Inflammatory macrophage (primary cell): ENCODE measurements at places on chromosomes 7 and 10.

DNA sequence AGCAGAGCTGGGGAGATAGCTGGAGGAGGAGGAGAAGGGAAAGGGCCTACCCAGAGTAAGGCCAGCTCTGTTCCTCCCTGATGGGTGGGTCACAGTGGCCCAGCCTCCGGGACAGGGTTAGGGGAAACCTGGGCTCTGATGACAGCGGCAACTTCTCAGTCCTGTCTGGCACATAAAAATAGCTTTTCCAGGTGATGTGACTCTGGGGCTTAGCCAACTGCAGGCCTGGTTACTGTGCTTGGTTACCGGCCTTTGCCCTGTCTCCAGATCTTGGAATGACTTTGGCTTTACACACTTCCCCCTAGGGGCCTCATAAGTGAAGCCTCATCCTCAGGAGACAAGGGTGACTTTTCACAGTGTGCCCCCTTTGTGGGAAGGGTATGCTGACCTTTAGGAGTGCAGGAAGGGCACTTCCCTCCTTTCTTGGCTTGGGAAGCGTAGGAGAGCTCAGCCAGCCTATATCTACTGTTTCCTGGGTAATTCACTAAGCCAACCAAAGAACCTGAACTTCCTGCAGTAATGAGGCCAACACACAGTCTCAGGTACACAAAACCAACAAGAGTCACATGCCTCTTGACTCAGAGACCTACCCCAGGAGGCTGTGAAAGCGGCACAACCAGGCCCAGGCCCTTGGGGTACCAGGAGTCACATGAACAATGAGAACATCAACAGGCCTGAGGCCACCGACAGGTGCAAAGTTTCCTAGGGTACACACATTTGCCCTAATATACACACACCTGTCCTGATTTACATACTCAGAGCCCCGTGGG, 11.7 kb upstream of the HILPDA start:
- DNase-seq: no peak

DNA sequence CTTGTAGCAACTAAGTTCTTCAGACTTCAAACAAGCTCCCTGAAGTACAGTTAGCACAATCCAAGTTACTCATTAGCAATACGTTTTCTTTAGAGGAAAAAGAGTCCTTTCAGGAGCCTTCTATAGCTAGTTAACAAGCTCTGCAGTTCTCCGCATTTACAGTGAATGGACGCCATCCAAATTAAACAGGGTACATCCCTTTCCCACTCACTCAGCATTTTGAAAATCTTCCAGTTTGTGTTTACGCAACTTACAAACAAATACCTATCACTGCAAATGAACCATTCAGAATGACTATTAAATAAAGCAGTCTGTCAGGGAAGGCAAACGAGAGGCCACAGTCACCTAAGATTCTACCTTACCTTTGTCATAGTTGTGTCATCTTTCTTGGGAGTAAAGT, 84.5 kb downstream of the RNF32 start:
- DNase-seq: no peak

DNA sequence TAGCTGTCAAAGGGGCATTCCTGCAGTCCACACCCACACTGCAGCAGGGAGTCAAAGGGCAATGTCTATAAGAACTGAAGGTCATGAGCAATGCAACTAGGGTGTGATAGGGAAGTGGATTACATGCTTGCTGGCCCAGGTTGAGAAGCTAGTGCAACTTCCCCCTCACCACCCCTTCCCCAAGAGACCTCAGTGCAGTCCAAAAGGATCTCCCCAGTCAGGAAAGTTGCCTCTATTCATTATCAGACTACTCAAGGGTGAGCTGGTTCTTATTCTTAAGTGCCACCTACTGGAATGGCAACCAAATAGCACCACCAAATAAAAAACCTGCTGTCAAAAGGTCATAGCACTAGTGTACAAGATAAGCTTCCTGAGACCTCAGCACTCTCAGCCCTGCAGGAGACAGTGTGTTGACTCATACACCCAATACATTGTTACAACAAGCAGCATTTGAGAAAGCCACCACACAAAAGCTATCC, 28.2 kb downstream of the MTERF1 start:
- peak; percentile 54 for DNase-seq

GRCh38 chr7:92669616-92670165, 79.5 kb upstream of the FAM133B start:
- no peak for DNase-seq

- DNase-seq: no peak
Observed at GRCh38 chr10:132303361-132304115, 4.2 kb downstream of the STK32C start.

- no peak for DNase-seq
Observed at GRCh38 chr7:47153576-47153975, 428.3 kb downstream of the TNS3 start.

GRCh38 chr10:114474989-114475388, 70.7 kb upstream of the AFAP1L2 start:
- no peak for DNase-seq

DNA sequence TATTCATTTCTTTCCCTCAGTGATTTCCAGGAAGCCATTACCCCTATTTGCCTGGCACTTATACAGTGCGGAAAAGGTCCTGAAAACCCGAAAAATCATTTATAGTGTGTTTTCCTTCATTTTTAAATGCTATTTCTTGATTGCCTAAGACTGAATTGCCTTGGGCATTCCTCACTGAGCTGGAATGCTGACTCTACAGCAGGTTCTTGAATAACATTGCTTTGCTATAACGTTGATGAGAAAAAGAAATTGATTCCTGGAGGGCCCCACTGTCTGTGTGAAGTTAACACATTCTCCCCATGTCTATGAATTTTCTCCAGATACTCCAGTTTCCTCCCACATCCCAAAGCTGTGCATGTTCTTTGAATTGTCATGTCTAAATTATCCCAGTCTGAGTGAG, 308.5 kb downstream of the EXOC4 start:
- DNase-seq: no peak

DNA sequence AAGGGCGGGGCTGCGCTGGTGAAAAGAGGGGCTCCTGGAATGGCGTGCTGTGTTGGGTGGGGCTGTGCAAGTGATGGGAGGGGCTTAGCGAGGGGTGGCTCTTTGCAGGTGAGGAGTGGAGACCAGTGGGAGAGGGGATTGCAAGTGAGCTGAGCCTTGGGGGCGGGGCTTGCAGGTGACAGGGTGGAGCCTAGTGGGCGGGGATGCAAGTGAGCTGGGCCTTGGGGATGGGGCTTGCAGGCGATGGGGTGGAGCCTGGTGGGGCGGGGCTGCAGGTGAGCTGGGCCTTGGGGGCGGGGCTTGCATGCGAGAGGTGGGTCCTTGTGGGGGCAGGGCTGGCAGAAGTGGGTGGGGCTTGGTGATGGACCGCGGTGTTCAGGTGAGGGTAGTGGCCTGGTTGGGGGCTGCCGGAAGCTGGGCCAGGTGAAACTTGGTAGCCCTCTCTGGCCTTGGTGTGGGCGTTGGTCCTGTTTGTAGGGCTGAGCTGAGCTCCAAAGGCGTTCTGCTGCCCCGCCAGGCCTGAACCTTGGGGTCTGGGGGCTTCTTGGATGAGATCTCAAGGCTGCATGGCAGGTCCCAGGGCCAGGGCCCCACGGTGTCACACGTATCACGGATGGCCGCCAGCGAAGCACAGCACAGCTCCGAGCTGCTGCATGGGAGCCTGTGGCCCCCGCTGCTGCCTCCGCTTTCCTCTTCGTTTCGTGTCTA, 743 bp upstream of the PITRM1 start:
- DNase-seq: no peak

DNA sequence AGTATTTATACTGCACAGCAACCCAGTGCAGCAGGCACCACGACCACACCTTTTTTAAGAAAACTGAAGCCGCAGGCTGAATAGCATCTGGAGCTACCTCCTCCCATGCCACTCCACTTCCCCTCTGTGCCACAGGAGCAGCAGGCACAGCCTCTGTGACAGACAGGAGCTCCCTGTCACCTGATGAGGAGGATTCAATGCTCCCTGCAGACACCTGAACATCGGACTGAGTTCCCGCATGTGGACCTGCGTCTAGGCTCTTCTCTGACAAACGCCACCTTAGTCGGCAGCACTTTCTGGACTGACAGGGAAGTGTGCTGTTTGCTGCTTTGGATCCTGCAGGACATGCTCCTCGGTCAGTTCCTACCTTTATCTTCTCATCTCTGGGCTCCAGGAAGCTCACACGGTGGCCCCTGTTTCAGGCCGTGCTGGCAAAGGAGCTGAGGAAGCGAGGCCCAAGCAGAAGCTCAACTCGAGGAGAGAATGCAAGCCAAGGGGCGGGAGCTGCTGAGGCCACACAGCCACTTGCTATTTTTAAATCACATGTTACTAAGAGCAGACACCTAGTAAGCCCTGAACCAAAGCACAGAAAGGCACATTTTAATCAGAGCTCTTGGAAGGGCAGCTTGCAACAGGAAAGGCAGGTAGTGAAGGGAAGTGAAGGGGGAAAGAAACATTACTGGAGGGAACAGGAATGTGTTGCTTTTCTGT, 56.6 kb downstream of the VOPP1 start:
- no peak for DNase-seq

- DNase-seq: no peak
Observed at GRCh38 chr10:44895280-44895679, 15.9 kb upstream of the TMEM72 start.

DNA sequence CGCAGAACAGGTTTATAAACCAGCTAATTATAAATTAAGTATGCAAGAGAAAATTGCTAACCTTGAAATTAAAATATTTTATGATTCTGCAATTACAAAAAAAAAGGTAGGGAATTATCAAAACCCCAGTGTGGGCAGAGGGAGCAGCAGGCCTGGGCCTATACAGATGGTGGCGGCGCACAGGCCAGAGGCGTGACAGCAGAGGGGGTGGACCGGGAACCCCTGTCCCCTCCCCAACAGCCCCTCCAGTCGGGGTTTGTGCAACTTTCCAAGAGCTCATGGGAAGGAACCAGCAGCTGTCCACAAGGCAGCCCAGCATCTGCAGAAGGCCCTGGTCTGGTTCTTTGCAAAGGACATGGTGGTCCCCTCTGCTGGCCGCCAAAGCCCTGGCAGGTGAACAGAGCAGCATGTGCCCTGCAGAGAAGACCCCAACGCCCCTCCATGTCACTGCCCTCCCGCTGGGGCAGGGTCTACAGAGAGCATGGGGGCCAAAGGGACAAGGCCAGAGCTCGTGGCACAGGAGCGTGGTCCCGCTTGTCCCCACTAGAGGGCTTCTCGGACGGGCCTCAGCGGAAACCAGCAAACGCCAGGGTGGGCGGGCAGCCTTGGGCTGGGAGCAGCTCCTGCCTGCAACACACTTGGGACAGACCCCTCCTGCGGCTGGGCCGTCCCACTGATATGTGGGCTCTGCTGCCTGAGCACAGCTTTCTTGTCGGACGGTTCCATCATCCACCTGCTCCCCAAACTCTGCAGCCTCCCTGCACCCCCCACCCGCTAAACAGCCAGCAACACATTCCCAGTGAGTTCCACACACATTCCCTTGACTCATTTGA, 75.1 kb downstream of the EBF3 start:
- peak; percentile 24 for DNase-seq

GRCh38 chr10:119283818-119284217, 76.4 kb downstream of the GRK5 start:
- no peak for DNase-seq

GRCh38 chr10:5498791-5499492, 428 bp downstream of the CALML5 start:
- no peak for DNase-seq

DNA sequence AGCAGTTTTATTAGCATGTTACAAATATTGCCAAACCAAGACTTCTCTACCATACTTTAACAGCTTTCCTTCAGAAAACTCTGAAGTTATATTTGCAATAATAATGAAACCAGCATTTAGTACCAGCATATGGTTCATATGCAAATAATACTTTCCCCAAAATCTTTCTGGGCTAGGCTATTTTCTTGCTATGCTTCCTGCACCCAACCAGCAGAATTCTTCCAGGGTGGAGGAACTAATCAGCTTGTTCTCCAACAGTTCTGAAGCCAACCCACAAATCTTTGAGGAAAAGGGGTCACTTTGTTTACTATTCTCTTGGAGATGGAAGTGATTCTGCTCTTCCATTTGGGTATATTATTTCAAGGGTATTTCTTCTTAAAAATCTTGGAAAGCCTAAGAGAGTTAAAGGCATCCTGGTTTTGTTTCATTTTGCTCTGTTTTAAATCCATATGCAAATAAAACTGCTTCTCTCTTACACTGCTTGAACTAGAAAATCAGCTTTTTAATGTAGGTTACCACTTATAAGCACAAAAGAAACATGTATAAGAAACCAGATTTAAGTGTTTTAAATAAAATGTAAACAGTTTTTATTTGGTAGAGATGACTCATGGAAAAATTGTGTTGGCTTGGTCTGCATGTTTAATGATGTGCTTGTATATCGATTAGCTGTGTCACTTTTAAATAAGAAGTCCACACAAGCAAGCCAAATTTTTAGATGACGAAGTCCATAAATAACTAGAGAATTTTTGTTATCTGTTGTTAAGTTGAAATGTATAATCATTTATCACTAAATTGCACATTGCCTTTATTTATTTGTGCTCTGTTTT, 103.7 kb downstream of the HECTD2 start:
- no peak for DNase-seq

DNA sequence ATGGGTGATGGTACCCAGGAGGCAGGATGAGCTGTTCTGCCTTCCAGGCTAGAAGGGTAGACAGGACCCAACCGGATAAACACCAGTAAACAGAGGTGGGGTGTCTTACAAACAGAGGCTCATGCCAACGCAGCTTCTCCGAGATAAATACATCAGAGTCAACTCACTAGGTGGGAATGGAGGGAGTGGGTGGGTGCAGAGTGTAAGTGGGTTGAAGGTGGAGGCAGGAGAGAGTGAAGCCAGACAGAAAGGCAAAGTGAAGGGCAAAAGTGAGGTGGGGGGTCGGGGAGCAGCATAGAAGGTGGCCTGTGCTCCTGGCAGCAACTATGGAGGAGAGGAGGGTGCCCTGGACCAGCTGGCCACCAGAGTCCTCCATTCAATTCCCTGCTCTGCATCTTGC, 40.4 kb upstream of the COL13A1 start:
- DNase-seq: no peak

GRCh38 chr7:17060051-17060450, 178.3 kb upstream of the AGR3 start:
- DNase-seq: no peak

DNA sequence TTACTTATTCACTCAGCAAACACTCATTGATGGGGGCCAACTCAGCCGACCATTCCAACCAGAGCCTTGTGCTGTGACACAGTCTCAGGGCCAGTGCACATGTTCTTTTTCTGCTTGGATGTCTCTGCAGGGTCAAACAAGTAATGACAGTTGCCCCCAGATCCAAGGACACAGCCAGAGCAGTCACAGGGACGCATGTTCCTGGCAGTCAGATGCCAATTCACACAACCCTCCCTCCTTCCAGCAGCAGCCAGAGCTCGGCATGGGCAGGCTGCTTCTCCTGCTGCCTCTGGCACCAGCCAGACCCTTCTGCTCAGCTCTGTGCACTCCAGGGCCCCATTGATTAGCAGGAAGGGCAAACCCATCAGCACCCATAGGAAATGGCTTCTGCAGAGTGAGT, 20.3 kb downstream of the DRGX start:
- no peak for DNase-seq

DNA sequence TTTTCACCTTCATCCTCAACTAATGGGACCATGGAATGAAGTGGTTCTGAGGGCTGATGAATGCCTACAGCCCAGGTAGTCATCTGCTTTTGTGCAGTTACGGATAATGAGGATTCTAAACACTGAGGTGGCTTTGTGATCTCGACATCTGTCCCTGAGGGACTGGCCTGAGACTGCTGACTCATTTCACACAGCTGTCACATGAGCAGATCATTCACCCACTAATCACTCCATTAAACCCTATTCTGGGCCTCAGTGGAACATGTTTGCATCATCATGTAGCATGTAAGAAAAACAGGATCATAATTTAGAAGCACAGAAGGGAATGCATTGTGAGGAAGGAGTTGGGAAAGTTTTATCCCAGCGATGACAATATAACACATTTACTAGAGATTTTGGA, 79.4 kb upstream of the FEZF1 start:
- no peak for DNase-seq
